Hindlimb muscle (tissue), 1 donor: ENCODE measurements at places on chromosomes 13 and 19. TPM values are rescaled to one million over a fixed set of nuclear protein-coding genes. Genes with fewer than 3 reads are reported as not detected.

- no peak for DNase-seq
Measured at GRCh38 chr13:114067886-114068651, 64.4 kb downstream of the RASA3 start.

DNA sequence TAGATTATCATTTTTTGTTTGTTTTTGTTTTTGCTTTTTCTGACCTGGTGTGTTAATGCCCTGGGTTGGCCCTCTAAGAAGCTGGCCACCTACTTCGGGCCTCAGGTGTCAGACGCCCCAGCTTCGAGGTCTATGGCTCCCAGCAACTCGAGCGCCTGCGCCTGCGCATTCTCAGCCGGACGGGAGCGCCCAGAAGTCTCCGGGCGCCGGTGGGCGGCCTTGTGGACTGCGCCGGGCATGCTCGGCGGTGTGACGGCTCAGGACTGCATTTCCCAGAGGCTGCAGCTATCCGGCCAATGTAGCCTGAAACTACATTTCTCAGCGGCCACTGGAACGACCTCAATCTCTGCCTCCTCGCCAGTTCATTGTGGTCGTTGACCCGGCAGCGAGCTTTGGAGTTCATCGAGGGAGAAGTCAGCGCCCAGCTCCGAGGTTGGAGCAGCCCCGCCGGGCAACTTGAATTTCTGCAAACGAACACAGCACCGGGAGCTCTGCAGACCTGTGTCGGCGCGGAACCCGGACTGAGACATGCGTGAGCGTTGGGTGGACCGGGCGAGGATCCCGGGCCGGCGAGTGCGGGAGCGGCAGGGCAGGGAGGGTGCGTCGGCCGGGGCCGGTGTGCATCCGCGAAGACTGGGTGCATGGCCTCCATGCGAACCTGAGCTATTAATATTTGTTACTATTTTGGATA, at the start of gene ZNF30:
ZNF30 (plus strand) TSS at position 219 of the 691 bp plus-strand sequence. CDS start 3,045 bp downstream, outside the sequence.
- DNase-seq = peak; percentile 91

- peak; percentile 80 for DNase-seq
Measured at GRCh38 chr19:12757544-12758274, 6.1 kb downstream of the BEST2 start.

The ADPRHL1 gene
- polyA plus RNA-seq = 263 TPM

The LRP3 gene
- 22.4 TPM for polyA plus RNA-seq
